Left ventricle myocardium inferior (tissue), 1 donor: ENCODE measurements at places on chromosomes 11 and 22.
A peak's percentile ranks its signal among the peaks of the same experiment; 100 is the strongest.

- no peak for DNase-seq
These were observed 65.4 kb downstream of the GAB2 start for GRCh38 chr11:78351979-78352841.

GRCh38 chr11:113178381-113179070 is 135.9 kb upstream of the TTC12 start:
- no peak for DNase-seq

- DNase-seq, result no peak
These were observed 572 bp upstream of the CABP2 start for GRCh38 chr11:67523556-67524479.

GRCh38 chr22:38725900-38726655 is 20.3 kb downstream of the GTPBP1 start:
- no peak for DNase-seq

- no peak for DNase-seq
These were observed 12.8 kb downstream of the XRRA1 start for GRCh38 chr11:74936087-74936486.

DNA sequence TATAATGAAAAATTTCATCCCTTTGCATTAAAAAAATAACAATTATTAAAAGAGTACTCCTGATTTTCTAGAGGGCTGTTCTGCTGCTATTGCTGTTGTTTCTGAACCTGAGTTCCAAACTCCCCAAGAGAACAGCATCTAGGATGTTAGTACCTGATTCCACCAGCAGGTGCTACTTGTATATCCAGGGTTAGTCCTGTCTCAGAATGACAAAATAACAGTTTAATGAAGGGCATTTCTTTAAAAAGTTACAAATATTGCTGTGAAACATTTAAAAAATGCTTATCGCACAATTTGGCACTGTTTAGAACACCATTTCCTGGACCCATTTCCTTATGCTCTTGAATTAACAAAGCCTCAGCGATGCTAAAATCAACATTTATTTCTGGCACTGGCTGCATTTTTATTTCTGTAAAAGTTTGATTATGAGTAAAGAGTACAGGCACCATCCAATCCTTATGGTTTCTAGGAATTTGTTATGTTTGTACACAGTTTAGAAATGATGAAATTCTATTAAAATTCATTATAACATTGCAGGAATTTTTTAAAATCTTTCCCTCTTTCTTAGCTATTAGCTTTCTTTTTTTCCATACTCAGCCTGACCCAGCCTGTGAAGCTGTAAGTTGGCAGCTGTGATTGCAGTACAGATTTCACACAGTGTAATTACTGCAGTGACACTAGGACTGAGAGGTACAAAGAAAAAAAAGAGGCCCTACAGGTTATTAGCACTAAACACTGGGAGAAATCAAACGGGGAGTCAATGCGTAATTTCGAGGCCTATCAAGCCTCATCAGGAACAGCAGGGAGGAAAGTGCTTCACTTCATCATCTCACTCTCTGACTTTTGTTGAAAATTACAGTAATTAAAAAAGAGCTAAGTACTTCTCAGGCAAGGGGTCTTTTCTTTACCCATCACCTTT is 208.8 kb downstream of the DCDC1 start:
- no peak for DNase-seq

DNA sequence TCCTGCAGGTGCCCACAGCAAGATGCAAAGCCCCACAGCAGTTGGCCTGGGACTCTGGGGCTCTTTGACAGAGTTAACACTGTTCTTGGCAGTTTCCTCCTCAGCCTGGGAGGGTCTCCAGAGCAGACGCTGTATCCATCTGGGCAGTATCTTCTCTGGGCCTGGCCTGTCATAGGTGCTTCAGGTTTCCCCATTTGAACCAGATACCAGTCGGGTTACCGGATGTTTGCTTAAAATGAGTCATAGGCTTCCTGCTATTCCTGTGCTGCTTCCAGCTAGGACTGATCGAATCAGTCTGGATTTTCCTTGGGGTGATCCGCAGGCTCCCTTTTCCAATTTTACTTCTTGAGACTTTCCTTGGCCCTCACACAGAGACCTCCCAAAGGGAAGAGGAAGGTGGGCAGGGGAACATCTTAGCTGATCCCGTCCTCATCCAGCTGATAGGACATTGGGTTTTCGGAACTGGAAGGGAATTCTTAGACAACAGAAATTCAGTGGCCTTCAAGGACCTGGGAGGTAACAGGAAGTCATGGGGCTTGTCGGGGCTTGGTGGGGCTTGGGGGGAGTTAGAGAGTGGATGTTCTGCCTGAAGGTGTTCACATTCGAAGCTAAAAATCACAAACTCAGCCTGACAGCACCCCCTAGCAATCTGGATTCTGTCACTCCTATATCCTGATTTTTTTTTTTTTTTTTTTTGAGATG is 2.4 kb upstream of the RANGAP1 start:
- DNase-seq, result no peak

DNA sequence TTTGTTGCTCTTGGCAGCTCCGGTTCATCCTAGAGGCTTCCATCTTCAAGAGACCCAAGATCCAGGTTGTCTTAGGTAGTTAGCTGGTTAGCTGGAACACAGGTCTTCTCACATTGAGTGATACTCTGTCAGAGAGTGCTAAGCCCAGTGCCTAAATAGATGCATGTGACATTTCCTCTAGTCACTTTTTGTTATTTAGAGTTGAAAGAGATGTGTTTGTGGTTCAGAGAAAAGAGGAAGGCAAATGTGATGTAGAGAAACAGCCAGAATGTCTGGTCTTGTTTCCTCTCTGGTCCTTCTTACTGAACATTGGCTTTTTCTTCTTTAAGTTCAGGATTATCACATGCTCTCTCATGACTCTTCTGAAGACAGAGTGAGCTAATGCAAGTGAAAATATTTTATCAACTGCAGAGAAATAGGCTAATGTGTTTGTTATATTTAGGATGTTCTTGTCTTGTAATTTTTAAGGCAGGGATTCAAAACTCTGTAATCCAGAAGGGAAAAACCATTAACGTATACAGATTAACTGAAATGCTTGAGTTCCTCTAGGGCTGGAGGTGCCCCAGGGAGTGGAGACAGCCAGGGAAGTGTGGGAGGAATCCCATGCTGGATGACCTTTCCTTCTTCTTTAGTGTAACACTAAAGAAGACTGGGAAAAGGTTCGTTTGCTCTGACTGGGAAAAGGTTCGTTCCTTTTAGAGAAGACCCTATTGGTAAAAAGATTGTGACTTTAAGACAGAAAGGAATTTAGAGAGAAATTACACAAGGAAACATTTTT is 75.4 kb downstream of the SWAP70 start:
- no peak for DNase-seq

DNA sequence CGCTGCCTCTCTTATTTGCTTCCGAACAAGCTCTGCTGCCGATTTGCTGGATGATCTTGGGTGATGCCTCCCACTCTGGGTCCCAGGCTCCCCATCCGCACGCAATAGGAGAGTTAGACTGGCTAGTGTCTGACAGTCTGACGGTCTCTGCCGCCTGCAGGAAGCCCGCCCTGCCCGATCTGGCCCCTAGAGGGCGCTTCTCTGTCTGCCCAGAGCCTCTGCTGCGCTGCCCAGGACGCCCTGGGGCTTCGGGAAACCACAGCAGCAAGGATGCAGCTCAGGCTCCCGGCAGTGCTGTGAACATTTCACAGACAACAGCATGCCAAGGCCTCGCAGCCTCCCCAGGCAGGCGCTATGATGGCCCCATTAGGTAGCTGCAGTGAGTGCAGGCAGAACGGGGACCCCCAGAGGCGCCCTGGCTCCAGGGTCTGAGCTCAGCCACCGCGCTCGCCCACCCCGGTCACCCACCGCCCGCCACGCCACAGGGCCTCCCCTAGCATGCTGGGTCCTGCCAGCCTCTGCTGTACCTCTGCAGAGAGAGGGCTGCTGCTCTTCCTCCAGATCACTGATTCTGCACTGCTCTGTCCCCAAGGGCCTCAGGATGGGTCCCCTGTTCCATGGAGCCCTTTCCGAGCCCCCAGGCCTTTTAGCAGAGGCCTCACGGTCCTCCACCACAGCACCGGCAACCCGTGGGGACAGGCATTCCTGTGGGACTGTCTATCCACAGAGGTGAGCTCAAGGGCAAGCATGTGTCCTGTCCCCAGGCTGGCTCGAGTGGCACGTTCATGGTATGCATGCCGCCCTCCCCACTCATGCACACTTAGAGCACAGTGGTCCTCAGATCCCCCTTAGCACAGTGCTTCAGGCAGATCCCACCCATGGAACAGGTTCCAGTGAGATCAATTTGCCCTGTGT is 4.3 kb upstream of the BAIAP2L2 start:
- DNase-seq, result peak; percentile 86

GRCh38 chr11:95780544-95780943 is 9.0 kb downstream of the FAM76B start:
- no peak for DNase-seq

DNA sequence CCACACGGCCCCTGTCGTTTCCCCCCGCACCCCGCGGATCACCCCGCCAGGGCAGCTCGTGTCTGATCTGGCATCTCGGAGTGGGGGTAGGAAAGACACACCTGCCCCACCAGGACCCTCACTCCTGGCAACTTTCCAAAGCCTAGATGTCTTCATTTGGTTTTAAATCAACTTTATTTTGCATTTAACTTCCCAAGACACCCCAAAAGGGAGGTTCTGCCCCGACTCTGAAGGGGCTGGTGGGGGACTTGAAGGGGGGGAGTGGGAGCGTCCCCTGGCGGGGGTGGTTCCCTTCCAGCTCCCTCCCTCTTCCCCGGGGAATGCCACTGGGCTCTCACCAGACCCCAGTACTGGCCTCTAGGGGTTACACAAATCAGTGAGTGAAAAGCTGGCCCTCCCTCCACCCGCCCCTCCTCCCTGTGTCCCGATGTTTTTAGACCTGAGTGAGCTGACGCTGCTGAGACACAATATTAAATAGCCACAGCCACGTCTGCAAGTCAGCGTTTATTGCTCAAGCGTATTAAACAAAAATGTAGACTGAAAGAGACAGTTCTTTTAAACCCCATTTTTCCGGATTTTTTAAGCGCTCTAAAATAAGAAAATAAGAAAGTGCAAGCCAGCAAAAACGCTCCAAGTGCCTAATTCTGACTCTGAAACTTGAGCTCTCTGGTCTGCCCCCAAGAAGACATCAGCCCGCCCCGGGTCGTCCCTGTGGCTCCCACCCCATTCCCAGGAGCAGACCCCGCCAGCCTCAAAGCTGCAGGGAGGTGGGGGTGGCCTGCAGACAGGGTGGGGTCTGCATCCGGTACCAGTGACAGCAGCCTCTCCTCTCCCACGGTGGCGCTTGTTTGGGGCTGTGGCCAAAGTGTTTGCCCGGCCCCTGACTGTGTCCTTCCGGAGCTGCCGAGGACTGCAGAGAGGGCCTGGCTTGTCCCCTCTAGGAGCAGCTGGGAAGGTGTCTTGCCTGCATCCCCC is 1.1 kb upstream of the TTLL8 start:
- no peak for DNase-seq

GRCh38 chr22:23103199-23103954 is 33.1 kb downstream of the GNAZ start:
- DNase-seq, result no peak

DNA sequence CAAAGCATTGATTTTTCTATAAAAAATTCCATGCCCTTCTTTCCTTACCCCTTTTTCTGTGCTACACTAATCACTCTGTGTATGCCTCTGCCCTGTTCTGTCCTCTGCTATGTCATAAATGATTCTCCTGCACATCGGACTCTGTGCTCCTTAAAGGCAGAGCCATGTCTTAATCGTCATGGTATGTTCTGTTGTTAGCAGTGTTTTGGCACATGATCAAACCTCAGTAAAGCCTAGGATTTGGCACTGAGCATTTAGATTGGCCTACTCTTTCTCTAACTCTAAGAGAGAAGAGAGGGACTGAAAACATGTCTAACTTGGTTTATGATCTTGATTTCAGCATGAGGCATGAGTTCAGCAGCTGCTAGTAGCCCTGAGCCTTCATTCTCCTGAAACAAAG is 266.9 kb downstream of the AASDHPPT start:
- DNase-seq, result no peak

DNA sequence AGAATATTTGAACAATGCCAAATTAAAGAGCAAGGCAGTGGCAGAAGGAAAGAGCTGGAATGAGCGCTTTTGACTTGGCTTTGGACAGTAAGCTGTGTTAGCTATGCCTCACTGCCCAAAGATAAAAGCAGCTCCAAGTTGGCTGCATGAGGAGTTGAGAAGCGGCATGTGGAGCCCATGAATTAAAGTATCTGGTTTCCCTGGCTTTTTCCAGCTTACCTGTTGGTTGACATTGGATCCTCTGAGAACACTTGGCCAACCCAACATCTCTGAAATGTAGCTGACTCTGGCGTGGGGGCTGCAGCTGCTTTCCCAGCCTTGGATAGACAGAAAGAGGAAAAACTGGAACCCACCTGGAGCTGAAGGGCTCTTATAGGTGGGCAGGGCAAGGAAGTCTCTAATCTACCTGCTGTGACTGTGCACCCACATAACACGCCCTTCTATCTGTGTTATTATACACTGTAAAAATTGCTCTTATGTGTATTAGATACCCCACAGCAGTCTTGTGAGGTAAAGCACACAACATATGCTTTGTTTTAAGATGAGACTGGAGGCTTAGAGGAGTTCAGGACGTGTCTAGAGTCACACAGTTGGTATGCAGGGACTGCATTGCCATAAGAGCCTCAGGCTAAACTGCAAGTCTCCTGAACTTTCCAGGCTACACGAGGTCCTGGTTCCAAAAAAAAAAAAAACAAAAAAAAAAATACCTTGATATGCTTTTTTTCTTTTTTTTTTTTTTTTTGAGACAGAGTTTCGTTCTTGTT is 5.8 kb downstream of the UBASH3B start:
- no peak for DNase-seq

- no peak for DNase-seq
These were observed 4.0 kb upstream of the L3MBTL2 start for GRCh38 chr22:41201141-41201540.

- no peak for DNase-seq
These were observed 14.8 kb upstream of the CARD10 start for GRCh38 chr22:37533995-37534394.

DNA sequence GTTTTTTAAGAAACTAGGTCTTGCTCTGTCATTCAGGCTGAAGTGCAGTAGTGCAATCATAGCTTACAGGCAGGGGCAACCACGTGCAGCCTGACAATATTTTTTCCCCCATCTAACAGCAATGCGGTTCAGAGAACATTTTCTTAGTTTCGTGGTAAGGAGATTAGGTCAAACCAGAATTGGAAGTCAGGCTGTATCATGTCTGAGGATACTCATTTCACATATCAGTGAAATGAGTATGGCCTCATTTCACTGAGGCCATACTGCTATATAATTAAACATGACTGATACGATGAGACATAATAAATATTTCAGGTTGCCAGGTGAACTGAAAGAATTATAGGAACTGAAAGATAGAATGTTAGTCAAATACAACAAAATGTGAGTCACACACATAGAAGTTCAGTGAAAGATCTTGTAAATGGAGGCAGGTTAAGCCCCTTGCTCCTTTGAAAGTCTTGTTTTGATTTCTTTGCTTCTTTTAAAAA is 32.5 kb upstream of the IZUMO1R start:
- no peak for DNase-seq

DNA sequence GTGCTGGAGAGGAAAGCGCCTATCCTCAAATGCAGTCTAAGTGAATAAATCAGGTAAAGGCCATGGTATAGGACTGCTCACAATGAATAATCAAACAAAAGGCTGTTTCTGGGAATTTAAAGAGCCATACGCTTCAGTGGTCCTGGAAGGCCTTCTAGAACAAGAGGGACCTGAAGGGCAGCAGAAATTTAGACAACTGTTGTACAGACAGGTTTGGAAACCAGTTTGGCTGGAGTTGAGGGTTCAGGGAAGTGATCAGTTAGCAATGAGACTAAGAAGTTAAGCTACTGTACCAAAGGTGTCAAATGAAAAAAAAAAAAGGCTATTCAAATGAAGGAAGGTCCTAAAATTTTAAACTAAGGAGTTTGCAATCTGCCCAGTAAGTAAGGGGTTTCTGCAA is 56.6 kb upstream of the SCUBE2 start:
- no peak for DNase-seq
